Fibroblast of lung (primary cell): ENCODE measurements at places on chromosomes 16 and 17.

DNA sequence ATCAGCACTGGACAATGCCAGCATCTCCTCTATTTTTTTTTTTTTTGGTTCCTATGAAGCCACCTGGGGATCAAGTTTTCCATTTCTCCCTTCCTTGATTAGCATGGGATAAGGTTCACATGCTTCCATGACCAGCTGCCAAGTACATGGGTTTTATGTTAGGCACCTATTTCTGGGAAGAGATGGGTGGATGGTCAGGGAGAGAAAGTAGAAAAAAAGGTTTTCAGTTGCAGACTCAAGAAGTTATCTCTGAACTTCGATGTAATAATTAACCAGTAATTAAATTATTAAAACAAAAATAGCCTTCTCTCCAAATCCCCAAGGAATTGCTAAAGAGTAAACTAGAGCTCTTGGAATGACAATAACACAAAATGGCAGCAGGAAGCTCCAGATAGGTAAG, 164.9 kb upstream of the MAF start:
- DNase-seq = no peak

GRCh38 chr17:72122010-72122764, 1.4 kb downstream of the SOX9 start:
- DNase-seq = peak; percentile 64

DNA sequence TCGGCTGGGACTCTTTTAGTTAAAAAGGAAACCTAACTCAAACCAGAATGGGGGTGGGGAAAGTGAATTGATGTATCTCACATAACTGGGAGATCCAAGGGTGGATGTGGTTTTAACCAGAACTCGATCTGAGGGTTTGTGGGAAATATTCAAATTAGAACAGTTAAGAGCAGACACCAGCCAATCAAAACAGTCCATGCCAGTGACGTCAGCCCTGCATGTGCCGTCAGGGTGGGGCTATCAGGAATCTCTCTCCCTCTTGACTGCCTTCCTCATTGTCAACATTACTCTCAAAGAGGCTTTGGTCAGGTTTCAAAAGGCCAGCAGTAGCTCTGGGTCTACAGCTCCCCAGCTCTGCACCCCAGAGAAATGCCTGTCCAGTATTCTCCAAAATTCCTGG, 94.2 kb upstream of the HSBP1 start:
- no peak for DNase-seq

- no peak for DNase-seq
Observed at GRCh38 chr17:63438092-63439051, 7.7 kb downstream of the CYB561 start.

DNA sequence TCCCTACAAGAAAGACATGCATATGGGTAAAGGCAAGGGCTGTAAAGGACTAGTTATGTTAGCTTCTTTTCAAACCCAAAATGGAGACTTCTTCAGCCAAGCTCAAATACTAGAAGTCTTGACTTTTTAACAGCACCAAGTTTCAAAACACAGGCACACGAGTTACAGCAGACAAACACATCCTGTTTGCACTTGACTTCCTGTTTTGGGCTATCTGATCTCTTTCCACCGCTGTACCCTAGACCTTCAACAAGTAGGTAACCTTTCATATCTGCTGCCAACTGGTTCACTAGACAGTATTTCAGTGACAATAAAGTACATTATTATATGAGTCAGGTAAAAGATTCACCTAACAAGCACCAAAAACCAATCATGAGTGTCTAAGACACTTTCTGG, 12.3 kb downstream of the RFFL start:
- no peak for DNase-seq

DNA sequence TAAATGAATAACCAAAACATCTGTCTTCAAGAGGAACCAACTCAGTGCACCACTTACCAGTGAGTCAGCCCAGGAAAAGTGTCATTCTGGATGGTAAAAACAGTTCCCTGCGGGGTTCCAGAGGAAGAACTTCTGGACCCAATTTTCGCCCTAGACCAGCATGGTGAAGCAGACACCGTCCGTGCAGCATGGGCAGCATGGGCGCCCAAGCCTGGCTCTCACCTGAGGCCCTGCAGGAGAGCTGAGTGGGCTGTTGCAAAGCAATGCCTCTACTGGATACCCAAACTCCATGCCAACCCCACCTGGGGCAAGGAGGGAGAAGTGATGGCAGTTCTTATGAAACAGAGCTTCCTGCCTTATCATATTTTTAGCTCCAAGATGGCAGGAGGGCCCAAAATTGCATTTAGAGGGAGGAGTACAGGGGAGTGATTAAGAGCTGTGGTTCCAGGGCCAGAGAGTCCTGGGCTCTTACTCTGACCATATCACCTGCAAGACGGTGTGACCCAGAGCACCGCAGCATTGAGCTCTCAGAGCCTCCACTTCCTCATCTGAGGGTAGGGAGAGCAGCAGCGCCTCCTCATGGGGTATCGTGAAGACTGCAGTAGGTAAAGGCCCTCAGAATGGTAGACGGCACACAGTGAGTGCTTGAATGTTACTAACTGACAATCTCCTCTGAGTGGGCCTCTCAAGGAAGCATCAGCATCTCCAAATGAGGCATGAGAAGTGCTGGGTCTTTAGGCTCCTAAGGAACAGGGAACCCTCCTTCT, 16.6 kb upstream of the INPP5K start:
- DNase-seq = peak; percentile 20

- no peak for DNase-seq
Observed at GRCh38 chr16:85192238-85193114, 80.2 kb upstream of the CIBAR2 start.

GRCh38 chr17:32604966-32605365, 118.2 kb downstream of the CDK5R1 start:
- DNase-seq = no peak

GRCh38 chr17:37605813-37606505, 3.3 kb downstream of the SYNRG start:
- DNase-seq = peak; percentile 51

DNA sequence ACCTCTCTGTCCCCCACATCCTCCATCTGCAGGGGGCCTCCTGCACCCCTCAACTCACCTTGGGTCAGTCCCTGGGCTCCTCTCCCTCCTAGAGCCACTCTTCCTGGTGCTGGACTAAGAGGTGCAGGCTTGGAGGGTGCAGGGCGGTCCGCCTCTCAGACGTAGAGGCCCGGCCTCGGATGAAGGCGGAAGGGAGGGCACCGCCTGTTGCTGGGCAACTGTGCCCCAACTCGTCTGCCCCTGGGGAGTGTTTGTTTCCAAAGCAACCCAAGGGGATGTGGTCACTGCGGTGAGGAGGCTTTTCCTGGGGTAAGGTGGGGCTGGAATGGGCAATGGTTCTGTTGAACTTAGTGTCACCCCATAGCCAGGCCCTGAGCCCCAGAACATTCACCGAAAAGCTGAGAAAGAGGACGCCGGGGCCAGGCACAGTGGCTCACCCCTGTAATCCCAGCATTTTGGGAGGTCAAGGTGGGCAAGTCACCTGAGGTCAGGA, at the start of gene C16orf54:
Gene C16orf54 (minus strand): TSS at position 138 of the 493 bp plus-strand sequence. CDS start 1,039 bp downstream, outside the sequence.
- no peak for DNase-seq

GRCh38 chr16:78650339-78651074, 551.1 kb downstream of the WWOX start:
- DNase-seq = no peak

DNA sequence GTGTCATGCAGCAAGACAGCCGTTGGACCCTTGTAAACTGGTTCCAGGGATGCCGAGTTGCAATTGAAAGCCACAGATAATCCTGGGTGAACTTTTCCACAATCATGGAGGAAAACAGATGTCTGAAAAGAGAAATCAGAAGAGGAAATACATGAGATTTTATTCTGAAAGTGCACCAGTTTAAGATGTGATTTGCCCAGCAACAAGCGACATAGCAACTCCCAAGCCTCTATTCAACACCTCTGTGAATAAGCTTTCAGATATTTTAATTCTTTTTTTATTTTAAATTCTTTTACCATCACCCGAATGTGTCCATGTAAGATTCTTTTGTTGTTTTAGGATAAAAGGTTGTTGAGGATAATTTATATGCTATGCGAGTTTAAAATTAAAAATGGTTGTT, 46.0 kb downstream of the PKD1L3 start:
- no peak for DNase-seq

GRCh38 chr17:59378675-59379074, 47.2 kb downstream of the YPEL2 start:
- peak; percentile 93 for DNase-seq

- DNase-seq = no peak
Observed at GRCh38 chr17:8074554-8074953, 13.0 kb downstream of the ALOX12B start.

- no peak for DNase-seq
Observed at GRCh38 chr16:50318796-50319578, 49.8 kb downstream of the BRD7 start.

DNA sequence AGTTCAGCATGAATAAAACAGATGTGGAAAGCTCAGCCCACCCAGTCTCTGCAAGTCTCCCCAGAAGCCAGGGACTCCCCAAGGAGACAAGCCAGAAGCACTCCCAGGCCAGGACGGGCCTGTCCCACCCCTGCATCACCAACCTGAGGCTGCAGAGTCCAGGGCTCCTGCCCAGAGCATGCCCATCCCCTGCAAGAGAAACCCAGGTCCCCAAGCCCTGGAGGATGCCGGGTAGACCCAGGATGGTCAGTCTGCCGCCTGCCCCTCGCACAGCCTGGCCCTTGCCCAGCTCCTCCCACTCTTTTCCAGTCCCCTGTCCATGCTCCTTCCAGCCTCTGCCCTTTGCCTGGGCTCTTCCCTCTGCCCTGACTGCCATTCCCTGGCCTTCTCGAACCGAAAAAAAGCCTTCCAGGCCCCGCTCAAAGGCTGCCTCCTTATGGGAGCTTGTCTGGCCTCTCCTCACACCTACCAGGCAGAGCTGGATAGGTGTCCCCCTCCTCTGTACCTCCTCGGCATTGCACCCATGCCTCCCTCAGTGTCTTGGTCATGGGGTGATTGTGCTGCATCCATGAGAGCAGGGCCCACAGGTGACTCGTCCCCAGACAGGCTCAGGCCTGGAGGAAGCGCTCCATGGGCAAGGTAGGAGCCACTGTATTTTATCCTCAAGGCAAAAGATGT, 44.8 kb downstream of the BEAN1 start:
- DNase-seq = no peak

DNA sequence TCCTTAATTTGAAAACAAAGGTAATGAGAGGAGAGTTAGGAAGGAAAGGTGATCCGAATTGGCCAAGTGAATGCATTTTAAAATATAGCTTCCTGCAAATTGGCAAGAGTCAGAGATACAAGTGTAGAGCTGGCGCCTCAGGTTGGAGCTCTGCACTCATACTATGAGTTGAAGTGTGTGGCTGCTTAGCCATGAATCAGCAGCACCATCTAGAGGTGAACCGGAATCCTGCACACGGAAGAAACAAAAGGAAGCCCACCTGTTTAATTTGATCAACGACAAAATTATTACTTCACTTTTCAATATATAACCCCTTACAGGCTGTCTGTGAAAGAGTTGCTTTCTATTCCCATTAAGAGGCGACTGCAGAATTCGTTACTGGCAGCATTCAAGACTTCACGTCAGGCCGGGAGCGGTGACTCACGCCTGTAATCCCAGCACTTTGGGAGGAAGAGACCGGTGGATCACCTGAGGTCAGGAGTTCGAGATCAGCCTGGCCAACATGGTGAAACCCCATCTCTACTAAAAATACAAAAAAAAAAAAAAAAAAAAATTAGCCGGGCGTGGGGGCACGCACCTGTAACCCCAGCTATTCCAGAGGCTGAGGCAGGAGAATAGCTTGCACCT, 1253.7 kb upstream of the CDH8 start:
- DNase-seq = peak; percentile 5

DNA sequence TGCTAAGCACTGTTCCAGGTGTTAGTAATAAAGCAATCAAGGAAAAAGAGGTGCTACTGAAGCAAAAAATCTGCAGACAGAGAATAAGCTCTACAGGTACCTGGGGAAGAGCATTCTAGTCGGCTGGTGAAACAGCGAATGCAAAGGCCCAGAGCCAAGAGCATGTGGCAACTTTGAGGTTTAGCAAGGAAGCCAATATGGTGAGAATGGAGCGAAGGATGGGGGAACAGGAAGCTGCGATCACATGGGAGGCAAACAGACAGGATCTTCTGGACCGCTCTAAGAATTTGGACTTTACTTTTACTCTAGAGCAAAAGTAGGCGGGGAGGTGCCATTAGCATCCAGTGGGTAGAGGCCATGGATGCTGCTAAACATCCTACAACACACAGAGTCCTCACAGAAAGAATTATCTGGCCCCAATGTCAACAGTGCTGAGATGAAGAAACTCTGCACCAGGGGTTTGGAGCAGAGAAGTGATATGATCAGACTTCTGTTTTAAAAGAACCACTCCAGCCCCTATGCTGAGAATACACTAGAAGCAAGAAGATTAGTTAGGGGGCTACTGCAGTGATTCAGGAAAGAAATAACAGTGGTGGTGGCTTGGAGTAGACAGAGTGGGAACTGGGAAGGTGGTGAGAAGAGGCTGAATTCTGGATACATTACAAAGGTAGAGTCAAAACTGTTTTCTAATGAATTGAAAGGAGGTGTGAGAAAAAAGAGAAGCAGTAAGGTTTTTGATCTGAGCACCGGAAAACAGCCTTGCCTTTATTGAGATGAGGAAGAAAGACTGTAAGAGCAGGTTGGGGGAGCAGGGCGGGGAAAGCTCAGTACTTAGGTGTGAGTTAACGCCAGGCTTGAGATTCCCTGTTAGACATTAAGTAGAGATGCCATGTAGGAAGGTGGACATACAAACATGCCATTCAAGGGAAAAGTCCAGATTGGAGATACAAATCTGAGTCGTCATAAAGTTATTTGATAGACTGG, 11.0 kb downstream of the EFTUD2 start:
- DNase-seq = no peak

DNA sequence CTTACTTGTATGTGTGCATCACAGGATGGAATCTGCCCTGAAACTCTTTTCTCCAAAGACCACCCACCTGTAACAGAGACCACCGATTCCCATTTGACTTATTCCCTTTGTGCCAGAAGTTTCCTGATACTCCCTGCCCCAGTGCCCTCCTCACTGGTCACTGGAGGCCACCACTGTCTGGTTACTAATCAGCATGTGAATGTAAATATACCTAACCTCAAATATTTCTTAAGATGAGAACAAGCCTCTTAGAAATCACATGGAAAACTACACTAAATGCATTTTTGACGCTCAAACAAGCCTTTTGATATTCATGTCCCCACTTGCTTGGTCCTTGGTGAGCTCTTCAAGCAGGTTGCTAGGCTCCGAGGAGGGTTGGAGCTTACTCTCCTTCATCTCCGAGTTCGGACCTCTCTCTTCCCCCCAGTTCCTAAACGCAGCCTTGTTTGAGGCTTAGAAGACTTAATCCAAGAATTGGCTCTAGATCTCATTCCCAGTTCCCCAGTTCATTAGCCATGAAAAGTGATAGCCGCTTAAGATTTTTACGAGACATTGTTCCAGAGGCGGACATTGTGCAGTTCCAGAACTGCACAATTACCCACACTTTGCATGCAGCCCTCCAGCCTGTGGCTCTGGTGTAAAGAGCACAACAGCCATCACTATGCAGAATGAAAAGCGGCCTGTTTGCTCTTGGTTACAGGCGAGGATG, 579.2 kb upstream of the PSMD7 start:
- no peak for DNase-seq

GRCh38 chr17:75571197-75571884, 16.3 kb upstream of the MYO15B start:
- no peak for DNase-seq

- DNase-seq = peak; percentile 66
Observed at GRCh38 chr17:43832976-43833829, at the start of gene MPP3. Gene MPP3 (minus strand): TSS chr17:43833146. CDS start chr17:43831906, 1,240 bp downstream.

GRCh38 chr17:4945944-4946280, 2.4 kb downstream of the PFN1 start:
- DNase-seq = no peak

GRCh38 chr17:50660042-50660886, 25.6 kb downstream of the ABCC3 start:
- DNase-seq = peak; percentile 41
